ENCODE measurements at places on chromosomes 1 and 21.
A peak's percentile ranks its signal among the peaks of the same experiment; 100 is the strongest.

- no peak overlapping the region for H3K4me3 ChIP-seq
- H3K4me1 ChIP-seq = no peaks in the 10 kb centered on the region
- no peaks in the 10 kb centered on the region for H3K27me3 ChIP-seq
- no peaks in the 10 kb centered on the region for H3K36me3 ChIP-seq
- H3K27ac ChIP-seq = no peak overlapping the region
Observed at GRCh38 chr1:98940722-98941079, 64.0 kb downstream of the PLPPR5 start.

GRCh38 chr1:26570287-26570686 is 40.7 kb downstream of the RPS6KA1 start:
- H3K27ac ChIP-seq = no peak overlapping the region
- H3K36me3 ChIP-seq = no peaks in the 10 kb centered on the region
- no peaks in the 10 kb centered on the region for H3K4me1 ChIP-seq
- H3K27me3 ChIP-seq = no peaks in the 10 kb centered on the region
- no peak for DNase-seq
- no peak overlapping the region for H3K4me3 ChIP-seq

DNA sequence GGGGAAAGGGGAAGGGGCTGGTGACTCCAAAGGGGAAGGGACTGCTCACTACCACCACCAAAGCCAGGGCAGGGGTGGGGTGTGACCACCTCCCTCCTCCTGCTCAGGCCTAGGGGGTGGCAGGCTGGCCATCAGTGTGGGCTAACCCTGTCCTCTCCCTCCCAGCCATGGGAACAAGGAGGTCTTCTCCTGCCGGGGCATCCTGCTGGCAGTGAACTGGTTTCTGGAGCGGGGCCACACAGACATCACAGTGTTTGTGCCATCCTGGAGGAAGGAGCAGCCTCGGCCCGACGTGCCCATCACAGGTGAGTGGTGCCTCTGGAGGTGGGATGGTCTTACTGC is 5.7 kb downstream of the ZC3H12A start:
- no peak overlapping the region for H3K27ac ChIP-seq
- H3K27me3 ChIP-seq = no peaks in the 10 kb centered on the region
- DNase-seq = no peak
- H3K4me3 ChIP-seq = no peak overlapping the region
- peaks cover 33% of the 10 kb centered on the region for H3K4me1 ChIP-seq

DNA sequence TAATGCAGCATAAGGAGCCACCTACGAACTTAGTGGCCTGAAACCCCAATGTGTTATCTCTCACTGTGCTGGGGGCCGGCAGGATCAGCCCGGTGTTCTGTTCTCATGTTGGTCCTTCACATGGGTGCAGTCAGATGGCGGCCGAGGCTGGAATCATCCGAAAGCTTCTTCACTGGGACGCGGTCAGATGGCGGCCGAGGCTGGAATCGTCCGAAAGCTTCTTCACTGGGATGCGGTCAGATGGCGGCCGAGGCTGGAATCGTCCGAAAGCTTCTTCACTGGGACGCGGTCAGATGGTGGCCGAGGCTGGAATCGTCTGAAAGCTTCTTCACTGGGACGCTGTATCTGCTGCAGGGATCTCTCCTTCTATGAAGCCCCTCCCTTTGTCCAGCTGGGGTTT is 12.6 kb upstream of the PCBP3 start:
- no peak overlapping the region for H3K4me3 ChIP-seq
- no peaks in the 10 kb centered on the region for H3K4me1 ChIP-seq
- no peak for DNase-seq
- H3K27ac ChIP-seq = no peak overlapping the region
- no peaks in the 10 kb centered on the region for H3K36me3 ChIP-seq

DNA sequence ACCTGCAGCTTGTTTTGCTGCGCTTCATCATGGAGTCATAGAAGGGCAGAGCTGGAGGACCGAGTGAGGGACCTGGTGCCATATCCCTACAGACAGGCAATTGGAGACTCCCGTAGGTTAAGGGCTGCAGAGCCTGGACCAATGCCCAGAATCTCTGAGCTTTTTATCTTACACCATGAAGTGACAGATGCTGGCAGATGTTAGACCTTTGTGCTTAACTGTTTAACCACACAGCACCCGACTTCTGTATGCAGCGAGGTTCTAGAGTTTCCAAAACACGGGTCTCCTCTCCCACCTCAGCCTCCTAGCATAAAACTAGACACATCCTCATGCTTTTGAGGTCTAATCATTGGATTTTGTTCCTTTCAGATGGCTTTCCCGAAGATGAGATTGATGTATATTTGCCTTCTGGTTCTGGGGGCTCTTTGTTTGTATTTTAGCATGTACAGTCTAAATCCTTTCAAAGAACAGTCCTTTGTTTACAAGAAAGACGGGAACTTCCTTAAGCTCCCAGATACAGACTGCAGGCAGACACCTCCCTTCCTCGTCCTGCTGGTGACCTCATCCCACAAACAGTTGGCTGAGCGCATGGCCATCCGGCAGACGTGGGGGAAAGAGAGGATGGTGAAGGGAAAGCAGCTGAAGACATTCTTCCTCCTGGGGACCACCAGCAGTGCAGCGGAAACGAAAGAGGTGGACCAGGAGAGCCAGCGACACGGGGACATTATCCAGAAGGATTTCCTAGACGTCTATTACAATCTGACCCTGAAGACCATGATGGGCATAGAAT is 47.6 kb downstream of the B3GALT5 start:
- no peaks in the 10 kb centered on the region for H3K27me3 ChIP-seq
- H3K27ac ChIP-seq = peak overlapping the region; percentile 66
- no peak overlapping the region for H3K4me3 ChIP-seq
- peaks cover 13% of the 10 kb centered on the region for H3K36me3 ChIP-seq
- no peak for DNase-seq

DNA sequence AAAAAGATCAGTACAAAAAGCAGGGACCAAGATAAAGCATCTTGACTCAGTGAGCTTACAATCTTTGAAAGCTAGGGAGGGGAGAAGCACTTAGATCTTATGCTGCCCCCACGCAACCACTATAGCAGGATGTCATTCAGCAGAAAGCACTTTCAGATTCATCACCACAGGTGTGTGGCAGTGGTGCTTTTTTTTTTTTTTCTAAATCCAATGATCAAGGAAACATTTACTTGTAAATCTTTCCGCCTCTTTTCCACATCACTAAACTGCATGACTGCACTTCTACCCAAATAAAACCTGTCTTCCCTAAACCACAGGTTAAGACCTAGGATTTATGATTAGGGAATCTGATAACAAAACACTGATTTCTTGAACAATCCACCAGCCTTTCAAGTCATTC is 154.8 kb downstream of the SLC45A1 start:
- H3K4me1 ChIP-seq = peaks cover 31% of the 10 kb centered on the region
- peak overlapping the region; percentile 27 for H3K27ac ChIP-seq
- no peaks in the 10 kb centered on the region for H3K27me3 ChIP-seq
- H3K36me3 ChIP-seq = no peaks in the 10 kb centered on the region

Data from GM23338 (cell line).